ENCODE measurements at places on chromosomes 11 and 22. TPM values are rescaled to one million over a fixed set of nuclear protein-coding genes. Genes with fewer than 3 reads are reported as not detected.

Gene TREH
- total RNA-seq = 0.05 TPM

DNA sequence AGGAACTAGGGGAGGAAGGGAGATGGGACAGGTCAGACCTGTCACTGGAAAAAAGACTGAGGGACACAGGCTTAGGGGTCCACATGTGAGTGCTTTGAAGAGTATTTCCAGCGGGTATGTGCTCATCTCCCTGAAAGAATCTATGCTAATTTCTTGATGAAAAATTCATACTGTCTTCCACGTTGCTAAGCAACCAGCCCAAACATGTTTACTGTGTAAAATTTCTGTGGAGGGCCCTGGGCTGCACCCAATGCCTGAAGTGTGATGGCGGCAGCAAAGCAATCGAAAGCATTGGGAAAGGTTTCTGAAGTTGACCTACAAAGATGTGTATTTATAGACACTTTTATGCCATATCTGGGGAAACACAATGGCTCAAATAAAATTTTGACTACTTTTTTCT is 7.4 kb downstream of the SYT13 start:
- H3K4me3 ChIP-seq = no peak overlapping the region
- no peaks in the 10 kb centered on the region for H3K4me1 ChIP-seq
- peaks cover 14% of the 10 kb centered on the region for H3K27me3 ChIP-seq
- H3K36me3 ChIP-seq = no peaks in the 10 kb centered on the region
- DNase-seq = no peak

DNA sequence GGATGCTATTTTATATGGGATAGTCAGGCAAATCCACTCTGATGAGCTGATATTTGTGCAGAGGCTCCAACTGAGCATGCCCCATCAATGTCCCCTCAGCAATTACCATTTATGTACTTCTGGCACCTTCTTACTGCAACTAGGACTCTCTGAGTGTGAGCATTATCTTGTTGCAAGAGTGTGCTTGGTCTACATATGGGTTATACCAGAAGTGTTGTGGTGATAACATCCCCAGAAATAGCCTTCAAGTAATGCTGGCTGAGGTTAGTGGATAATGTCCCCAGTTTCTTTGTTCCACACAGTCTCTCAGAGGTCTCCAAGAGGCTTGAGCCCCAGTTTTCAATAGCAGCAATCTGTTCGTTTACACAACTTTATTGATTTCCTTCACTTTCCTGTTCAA is 408.6 kb downstream of the JRKL start:
- no peak overlapping the region for H3K4me3 ChIP-seq
- no peaks in the 10 kb centered on the region for H3K4me1 ChIP-seq
- H3K27ac ChIP-seq = no peak overlapping the region

Gene MUC2
- 0.08 TPM for total RNA-seq

DNA sequence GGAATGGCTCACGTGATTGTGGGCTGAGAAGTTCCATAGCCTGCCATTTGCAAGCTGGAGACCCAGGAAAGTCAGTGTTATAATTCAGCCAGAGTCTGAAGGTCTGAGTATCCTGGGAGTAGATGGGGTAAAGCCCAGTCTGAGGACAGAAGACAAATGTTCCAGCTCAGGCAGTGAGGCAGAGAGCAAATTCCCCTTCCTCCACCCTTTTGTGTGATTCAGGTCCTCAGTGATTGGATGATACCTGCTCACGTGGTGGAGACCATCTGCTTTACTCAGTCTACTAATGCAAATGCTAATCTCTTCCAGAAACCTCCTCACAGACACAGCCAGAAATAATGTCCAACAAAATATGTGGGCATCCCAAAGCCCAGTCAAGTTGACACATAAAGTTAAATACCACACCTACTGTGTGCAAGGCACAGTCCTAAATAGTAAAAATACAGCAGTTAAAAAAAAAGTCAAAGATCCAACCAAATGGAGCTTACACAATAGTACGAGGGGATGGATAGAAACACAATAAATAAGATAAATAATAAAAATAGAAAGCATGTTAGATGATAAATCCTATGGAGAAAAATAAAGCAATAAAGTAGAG is 13.2 kb upstream of the APOL6 start:
- H3K4me1 ChIP-seq = peaks cover 15% of the 10 kb centered on the region
- no peak for DNase-seq
- H3K27ac ChIP-seq = peak overlapping the region; percentile 54
- H3K4me3 ChIP-seq = no peak overlapping the region
- H3K36me3 ChIP-seq = no peaks in the 10 kb centered on the region
- no peaks in the 10 kb centered on the region for H3K27me3 ChIP-seq

Gene VSIG10L2
- not detected for total RNA-seq

Gene DDIAS
- total RNA-seq = 22.9 TPM

DNA sequence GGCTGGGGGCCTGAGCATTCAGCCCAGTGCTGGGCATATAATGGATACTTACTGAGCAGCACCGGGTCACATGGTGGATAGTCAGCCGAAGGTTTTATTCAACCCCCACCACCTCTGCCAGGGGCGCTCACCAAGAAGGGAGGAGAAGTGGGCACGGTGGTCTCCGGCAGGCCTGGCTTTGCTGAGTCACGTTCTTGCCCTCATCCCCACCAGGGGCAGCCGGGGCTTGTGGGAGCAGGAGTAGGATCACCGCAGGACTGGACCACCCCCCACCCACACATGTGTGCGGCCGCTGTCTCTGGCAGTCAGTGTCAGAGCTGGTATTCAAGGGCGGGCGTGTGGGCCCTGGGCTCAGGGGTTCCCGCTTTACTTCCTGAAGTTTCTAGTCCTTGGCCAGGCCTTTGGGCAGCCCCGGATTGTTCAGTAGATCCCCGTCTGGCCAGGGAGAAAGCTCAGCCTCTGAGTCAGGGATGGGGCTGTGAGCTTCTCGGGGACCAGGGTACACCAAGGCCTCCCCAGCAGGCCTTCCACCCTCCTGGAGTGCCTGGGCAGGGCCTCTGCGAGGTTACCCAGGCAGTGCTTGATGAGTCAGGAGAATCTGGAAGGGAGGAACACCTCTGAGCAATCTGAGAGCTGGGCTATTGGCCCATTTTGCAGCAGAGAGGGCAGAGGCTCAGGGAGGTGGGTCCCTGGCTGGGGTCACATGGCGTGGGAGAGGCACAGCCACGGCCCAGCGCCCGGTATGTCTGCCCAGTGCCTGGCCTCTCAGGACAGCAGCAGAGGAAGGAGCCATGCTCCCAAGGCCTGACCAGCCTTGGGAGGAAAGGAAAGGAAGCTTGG is 60.6 kb downstream of the RTL6 start:
- H3K4me3 ChIP-seq = no peak overlapping the region
- no peak overlapping the region for H3K27ac ChIP-seq
- H3K4me1 ChIP-seq = no peaks in the 10 kb centered on the region

GRCh38 chr22:24156141-24156912 is 25.0 kb upstream of the SUSD2 start:
- no peaks in the 10 kb centered on the region for H3K36me3 ChIP-seq
- peak overlapping the region; percentile 71 for H3K4me3 ChIP-seq
- no peak for DNase-seq
- H3K27ac ChIP-seq = peak overlapping the region; percentile 77
- no peaks in the 10 kb centered on the region for H3K27me3 ChIP-seq
- H3K4me1 ChIP-seq = peaks cover 26% of the 10 kb centered on the region

DNA sequence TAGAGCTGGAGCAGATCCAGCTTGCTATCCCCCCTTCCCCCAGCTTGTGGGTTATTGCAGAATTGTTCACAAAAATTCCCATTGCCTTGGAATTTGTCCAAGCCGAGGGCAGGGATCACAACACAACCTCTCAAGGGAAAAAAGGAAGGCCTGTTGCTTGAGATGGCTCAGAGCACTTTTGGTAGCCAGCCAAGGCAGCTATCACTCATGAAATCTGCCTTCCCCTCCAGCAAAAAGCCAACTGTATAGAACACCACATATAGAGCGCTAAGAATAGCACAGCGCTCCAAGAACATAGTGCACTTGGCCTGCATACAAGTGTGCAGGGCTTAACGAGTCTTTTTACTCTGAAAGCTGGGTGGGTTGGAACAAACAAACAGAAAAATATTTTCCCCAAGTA is 46.2 kb downstream of the FAM83F start:
- H3K27me3 ChIP-seq = no peaks in the 10 kb centered on the region
- H3K36me3 ChIP-seq = no peaks in the 10 kb centered on the region
- H3K4me1 ChIP-seq = peaks cover 6% of the 10 kb centered on the region
- H3K27ac ChIP-seq = no peak overlapping the region
- no peak for DNase-seq

GRCh38 chr11:12176410-12176809 is 66.0 kb downstream of the MICAL2 start:
- peak overlapping the region; percentile 48 for H3K27ac ChIP-seq
- no peaks in the 10 kb centered on the region for H3K27me3 ChIP-seq
- DNase-seq = no peak
- H3K4me3 ChIP-seq = no peak overlapping the region
- H3K36me3 ChIP-seq = no peaks in the 10 kb centered on the region
- H3K4me1 ChIP-seq = peaks cover 53% of the 10 kb centered on the region

- H3K4me1 ChIP-seq = no peaks in the 10 kb centered on the region
- H3K36me3 ChIP-seq = no peaks in the 10 kb centered on the region
Observed at GRCh38 chr11:35541621-35542375, 16.4 kb upstream of the PAMR1 start.

Gene TECTA
- total RNA-seq = 0.15 TPM

GRCh38 chr11:122741613-122742300 is 86.2 kb downstream of the UBASH3B start:
- no peak for DNase-seq
- no peaks in the 10 kb centered on the region for H3K4me1 ChIP-seq
- H3K4me3 ChIP-seq = no peak overlapping the region
- H3K36me3 ChIP-seq = no peaks in the 10 kb centered on the region

DNA sequence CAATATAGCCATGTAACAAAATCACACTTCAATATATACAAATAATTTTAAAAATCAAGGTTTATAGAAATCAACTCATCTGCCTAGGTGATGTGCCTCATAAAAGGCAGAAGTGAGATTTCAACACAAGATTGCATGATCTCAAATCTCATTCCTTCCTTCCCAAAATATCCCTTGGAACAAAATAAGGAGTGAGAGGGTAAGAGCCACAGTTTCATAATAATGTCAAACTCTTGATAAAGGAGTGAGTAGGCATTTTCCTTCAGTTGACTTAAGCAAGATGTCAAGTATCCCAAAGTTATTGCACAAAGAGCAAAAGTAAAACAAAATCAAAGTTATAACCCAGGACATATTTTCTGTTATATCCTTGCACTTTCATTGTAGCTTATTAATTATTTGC is 81.3 kb downstream of the C22orf31 start:
- H3K4me3 ChIP-seq = no peak overlapping the region
- H3K27ac ChIP-seq = no peak overlapping the region
- no peaks in the 10 kb centered on the region for H3K36me3 ChIP-seq
- no peak for DNase-seq
- no peaks in the 10 kb centered on the region for H3K27me3 ChIP-seq
